NB4 (cell line): ENCODE measurements at places on chromosomes 16 and 17.

DNA sequence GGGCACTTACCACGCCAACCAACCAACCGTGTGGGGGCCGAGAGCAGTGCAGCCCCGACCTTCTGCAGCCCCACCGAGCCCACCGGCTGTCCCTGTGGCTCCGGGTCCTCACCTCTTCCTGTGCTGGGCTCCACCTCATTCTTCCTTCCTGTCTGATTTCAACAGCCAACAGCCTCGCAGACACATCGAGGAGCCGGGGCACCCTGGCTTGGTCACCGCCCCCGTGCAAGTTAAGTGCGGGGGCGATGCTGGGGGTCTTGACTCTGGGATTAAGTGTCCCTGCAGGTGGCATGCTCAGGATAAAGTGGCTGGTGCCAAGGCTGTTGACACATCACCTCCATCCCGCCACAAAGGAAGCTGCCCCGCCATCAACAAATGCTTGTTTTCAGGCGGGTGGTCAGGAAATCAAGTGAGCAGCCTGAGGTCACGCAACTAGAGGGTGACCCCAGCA is at the start of gene NLRC3:
Gene NLRC3, minus strand, starts transcription at position 102 of the 451 bp plus-strand sequence. CDS start 12,367 bp downstream, outside the sequence.
- DNase-seq, result peak; percentile 89

GRCh38 chr16:88497561-88498462 is 44.7 kb downstream of the ZFPM1 start:
- no peak for DNase-seq

- DNase-seq, result no peak
These were observed 2.0 kb downstream of the DYNLL2 start for GRCh38 chr17:58085039-58085715.

- no peak for DNase-seq
These were observed 1.4 kb upstream of the SLC5A11 start for GRCh38 chr16:24844101-24845030.

GRCh38 chr17:9408868-9409829 is 166.5 kb downstream of the STX8 start:
- DNase-seq, result no peak

DNA sequence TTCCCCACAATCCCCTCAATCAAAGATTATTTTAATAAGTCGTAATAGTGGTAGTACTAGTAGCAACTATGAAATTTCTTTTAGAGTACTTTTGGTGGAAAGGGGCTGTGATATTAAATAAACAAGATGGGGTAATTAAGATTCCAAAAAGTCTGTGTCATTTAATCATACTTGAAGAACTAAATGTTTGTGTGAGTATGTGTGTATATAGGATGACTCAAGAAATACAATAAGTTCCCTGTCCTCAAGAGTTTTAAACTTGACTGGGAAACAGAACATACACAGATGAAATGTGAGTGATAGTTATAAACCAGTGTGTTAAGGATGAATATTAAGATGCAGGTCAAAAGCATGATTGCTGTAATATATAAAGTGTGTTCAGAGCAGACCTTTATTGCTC is 2.3 kb downstream of the ALDH3A2 start:
- no peak for DNase-seq

DNA sequence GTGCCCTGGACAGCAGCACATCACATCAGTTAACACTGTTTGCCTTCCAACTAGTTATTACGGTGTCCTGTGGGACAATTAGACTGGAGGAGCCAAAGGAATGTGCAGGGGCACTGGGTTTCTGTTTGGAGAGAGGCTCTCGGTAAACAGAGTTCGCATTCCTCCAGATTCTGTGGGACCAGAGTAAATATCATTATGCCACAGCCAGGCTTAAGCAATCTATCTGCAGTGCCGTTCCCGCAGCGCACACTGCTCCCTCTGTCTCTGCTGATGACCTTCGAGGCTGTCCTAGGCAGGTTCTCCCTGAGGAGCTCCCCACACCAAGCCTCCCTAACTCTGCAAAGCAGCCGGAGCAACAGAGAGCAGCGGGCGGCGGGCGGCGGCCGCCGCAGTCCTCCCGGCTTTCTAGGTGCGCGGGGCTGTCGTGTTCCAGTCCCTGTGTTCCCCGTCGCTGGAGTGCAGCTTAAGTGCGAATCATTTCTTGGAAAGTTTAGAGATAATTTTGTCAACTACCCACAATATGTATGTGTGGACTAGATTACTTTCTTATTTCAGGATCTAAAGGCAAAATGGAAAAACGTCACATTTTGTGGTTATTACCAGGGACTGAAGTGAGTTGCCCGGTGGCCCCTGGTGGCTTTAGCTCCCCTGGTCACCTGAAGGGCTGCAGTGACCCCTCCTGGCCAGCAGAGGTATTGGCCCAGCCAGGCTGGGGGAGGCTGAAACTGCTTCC is 43.3 kb downstream of the PGS1 start:
- peak; percentile 74 for DNase-seq

- DNase-seq, result peak; percentile 79
These were observed 7.8 kb upstream of the MAPK7 start for GRCh38 chr17:19370493-19370960.

- DNase-seq, result peak; percentile 90
These were observed 13.6 kb upstream of the EEF2K start for GRCh38 chr16:22192261-22193062.

- DNase-seq, result no peak
These were observed 20.3 kb downstream of the LITAF start for GRCh38 chr16:11566398-11566797.

- DNase-seq, result no peak
These were observed 325.5 kb downstream of the C16orf95 start for GRCh38 chr16:86991679-86992078.

GRCh38 chr17:65183736-65184135 is 46.6 kb downstream of the RGS9 start:
- DNase-seq, result no peak

GRCh38 chr17:17034026-17034425 is 8.2 kb upstream of the MPRIP start:
- DNase-seq, result no peak

- DNase-seq, result no peak
These were observed 7.2 kb downstream of the SPNS3 start for GRCh38 chr17:4440690-4441686.

DNA sequence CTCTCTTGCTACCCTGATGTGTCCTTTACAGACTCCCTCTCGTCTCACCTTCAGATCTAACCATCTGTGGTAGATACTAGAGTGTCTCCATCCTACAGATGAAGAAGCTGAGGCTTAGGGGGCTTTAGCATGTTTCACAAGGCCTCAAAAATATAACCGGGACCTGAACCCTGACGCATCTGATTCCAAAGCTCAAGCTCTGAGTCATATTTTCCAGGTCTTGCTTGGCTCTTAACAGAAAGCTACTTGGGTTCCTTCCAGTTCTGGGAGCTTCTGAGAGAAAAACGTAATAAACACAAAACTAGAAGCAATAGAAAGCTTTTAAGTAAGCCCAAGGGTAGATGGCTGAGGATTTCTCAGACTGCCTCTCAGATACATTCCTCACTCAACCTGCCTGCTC is 224.3 kb upstream of the EEF2KMT start:
- DNase-seq, result no peak

GRCh38 chr17:67617304-67617899 is 100.3 kb upstream of the NOL11 start:
- no peak for DNase-seq

GRCh38 chr17:68513932-68514331 is 1.7 kb downstream of the PRKAR1A start:
- DNase-seq, result no peak

- no peak for DNase-seq
These were observed 6.8 kb downstream of the SPPL2C start for GRCh38 chr17:45851464-45851863.

DNA sequence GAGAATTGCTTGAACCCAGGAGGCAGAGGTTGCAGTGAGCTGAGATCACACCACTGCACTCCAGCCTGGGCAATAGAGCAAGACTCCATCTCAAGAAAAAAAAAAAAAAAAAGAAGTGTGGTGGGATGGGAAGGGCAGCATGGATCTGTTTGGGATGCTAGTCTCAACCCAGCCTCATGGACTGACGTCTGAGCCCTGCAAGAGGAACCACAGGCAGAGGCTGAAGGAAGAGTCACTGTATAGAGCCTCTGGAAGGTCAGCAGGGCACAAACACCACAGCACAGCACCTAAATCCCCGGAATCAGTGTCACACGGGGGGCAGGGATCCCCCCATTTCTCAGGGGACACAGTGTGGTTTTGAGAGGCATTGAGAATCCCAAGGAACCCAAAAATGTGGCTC is 10.9 kb upstream of the CXCL16 start:
- DNase-seq, result no peak

- no peak for DNase-seq
These were observed 38.9 kb upstream of the CMIP start for GRCh38 chr16:81405702-81406113.

GRCh38 chr16:66961065-66961744 is at the start of gene CES3:
Gene CES3 (plus strand): TSS chr16:66961266. CDS start chr16:66961308, 42 bp downstream.
- peak; percentile 82 for DNase-seq

DNA sequence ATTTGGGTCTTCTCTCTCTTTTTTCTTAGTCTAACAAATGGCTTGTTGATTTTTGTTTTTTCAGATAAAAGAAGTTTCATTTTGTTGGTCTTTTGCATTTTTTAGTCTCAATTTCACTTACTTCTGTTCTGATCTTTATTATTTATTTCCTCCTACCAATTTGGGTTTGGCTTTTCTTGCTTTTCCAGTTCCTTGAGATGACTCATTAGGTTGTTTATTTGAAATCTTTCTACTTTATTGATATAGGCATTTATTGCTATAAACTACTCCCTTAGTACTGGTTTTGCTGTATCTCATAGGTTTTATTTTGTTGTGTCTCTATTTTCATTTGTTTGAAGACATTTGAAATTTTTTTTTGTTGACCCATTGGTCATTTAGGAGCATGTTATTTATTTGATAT is 152.2 kb upstream of the MPHOSPH6 start:
- DNase-seq, result no peak

GRCh38 chr17:67208232-67208631 is 36.8 kb downstream of the HELZ start:
- DNase-seq, result no peak

GRCh38 chr16:1791943-1792812 is 1.3 kb downstream of the IGFALS start:
- DNase-seq, result no peak

DNA sequence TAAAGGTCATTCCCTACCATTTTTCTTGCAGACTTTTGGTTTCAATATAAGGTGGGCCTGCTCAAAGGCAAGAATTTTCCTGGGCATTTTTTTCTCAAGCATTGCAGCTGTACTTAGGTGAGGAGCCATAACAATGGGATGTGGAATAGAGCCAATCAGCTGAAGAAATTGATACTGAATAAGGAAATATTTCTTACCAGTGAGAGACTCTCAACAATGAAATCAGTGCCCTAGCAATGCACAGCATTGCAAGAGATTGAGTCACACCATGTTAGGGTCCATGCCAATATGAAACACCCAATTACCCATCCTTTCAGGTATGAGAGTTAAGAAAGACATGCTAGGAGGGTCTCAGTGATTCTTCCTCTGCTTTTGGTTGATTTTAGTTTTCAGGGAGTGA is 237.6 kb downstream of the SOX9 start:
- no peak for DNase-seq

- DNase-seq, result no peak
These were observed 44.3 kb upstream of the CRHR1 start for GRCh38 chr17:45739786-45740185.

DNA sequence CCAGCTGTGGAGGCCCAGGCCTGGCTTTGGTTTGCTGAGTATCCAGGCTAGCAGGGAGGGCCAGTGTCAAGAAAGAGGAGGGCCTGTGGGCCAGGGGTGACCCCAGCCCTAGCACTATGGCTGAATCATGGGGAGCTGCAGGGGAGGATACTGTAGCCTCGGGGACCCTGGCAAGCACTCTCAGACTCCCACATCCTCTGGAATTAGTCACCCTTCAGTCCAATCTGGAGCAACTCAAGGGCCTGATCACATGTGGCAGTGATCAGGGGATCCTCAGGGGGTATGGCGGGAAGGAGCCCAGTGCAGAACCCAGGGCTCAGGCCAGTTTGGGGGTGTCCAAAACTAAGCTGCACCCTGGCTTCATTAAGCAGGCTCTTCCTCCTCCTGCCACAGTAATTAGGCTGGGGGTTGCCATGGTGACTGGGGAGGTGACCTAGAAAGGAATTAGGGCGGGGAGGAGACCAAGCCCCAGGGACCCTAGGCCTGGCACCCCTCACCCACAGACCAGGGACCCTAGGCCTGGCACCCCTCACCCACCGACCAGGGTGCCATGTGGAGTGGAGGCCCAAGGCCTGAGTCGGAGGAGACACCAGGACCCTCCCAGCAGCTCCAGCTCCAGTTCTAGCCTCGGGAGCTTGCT is 5.8 kb downstream of the NLGN2 start:
- no peak for DNase-seq

DNA sequence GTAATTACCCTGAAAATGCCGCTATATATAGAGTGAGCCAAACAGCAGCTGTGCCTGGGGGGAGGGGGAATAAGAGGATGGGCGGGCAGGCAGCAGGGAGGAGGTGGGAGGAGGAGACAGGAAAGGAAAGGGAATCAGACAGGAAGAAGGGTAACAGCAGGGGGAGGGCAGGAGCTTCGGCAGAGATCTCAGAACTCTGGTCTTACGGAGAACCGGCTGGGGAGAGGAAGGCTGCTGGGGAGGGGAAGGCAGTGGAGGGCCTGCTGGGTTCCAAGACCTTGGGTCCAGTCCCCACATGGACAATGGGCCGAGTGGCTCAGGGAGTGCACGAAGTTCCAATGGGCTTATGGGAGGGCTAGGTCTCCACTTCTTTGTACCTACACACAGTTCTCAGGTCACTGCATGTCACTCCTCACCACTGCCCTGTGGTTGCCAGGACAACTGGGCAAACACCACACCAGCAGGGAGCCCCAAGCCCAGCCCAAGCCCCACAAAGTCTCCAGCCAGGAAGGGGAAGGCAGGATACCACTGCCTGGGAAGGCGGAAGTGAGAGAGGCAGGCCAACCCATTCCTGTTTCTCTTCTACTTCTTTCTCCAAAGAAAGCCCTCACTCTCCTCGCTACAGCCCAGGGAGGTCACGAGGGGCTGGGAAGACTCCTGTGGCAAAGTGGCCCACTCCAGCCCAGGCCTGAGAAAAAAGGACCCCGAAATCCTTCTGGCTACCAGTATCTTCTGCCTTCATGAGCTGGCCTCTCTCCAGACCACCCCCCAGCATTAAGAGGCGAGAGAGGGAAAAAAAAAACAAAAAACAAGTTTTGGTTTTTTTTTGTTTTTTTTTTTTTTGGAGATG is 25.3 kb downstream of the G6PC3 start:
- DNase-seq, result peak; percentile 85

DNA sequence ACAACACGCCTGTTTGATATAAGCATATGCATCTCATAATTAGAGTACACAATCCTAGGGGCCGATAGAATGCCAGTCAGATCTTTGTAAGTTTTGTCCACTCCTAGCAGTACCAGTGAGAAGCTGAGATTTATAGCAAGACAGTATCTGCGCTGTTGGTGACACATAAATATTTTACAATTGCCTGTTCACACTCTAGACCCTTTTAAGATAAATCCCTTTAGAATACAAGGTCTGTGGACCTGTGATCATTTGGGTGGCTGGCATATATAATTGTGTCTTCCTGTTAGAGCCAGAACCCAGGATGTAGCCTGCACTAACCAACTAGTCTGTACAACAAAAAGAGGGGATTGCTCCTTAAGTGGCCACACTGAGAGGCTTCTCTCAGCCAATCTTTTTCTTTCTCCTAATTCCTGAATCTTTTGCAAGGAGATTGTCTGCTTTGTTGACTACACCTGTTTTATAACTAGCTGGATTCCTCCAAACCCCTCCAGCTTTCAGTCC is 74.7 kb downstream of the WIPI1 start:
- no peak for DNase-seq

- DNase-seq, result no peak
These were observed 59.2 kb upstream of the TANC2 start for GRCh38 chr17:62906881-62907280.

GRCh38 chr16:4426722-4427372 is 1.2 kb downstream of the DNAJA3 start:
- no peak for DNase-seq
